ENCODE measurements at places on chromosomes 13 and 19.

- DNase-seq = no peak
Measured at GRCh38 chr13:105329359-105329758, 1206.1 kb downstream of the EFNB2 start.

GRCh38 chr19:14978161-14978776 lies 1.4 kb downstream of the SLC1A6 start:
- DNase-seq = no peak

GRCh38 chr13:25295228-25295627 lies 6.2 kb upstream of the NUP58 start:
- no peak for DNase-seq

DNA sequence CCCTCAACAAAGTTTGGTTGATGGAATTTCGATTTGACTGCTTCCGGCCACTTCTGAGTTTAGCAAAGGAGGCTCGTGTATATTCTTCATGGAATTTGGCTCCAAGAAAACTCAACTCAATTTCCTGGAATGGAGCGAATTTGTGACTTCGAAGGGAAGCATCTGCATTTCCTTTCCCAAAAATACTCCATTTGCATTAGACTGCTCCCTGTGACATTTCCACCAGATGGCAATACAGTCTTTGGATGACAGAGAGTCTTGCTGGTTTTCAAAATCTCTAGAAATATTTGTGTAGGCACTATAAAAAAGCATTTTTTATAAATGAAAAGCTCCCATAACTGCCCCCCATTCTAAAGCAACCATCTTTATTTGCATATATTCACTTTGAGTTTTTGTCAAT lies 4.1 kb downstream of the C1QTNF9 start:
- DNase-seq = no peak

- DNase-seq = no peak
Measured at GRCh38 chr13:109694972-109695371, 91.4 kb downstream of the IRS2 start.

- DNase-seq = peak; percentile 12
Measured at GRCh38 chr19:35549174-35549788, 3.9 kb downstream of the TMEM147 start.

DNA sequence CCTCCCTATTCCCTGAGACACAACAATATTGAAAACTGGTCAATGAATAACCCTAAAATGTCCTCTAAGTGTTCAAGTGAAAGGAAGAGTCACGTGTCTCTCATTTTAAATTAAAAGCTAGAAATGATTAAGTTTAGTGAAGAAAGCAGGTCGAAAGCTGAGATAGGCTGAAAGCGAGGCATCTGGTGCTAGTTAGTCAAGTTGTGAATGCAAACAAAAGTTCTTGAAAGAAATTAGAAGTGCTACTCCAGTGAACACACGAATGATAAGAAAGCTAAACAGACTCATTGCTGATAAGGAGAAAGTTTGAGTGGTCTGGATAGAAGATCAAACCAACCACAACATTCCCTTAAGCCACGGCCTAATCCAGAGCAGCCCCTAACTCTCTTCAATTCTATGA lies 99.4 kb upstream of the ZNF507 start:
- DNase-seq = no peak

GRCh38 chr13:25673711-25674110 lies 301.9 kb downstream of the ATP8A2 start:
- DNase-seq = no peak

DNA sequence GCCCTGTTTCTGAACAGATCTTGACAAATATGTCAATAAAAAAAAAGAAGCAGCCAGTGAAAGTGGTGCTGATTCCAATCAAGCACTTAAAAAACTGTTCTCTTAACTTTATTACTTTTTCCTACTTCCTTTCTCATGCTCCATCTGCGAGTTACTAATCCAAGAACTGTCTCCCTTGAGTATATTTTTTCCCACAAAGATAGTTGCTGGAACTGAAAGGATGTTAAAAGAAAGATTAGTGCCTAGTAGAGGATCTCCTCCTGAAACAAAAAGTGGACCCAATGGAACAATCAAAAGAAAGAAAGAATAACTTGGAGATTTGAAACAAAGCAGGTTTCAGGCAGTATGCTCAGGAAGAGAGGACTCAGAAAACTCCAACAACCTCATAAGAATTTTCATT lies 1034.8 kb downstream of the PCDH17 start:
- no peak for DNase-seq

DNA sequence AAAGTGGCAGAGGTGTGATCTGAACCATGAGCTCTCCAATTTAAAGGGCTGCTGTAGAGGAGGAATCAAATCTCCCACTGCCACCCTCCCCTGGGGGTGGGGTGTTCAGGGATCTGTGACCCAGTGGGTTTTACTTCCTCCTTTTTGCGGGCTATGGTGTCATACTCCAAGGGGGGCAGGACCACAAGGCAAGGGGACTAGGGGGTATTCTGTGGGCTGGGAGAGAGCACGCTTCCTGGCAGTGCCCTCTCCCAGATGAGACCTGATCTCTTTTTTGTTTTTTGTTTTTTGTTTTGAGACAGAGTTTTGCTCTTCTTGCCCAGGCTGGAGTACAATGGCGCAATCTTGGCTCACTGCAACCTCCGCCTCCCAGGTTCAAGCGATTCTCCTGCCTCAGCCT lies 10.3 kb downstream of the PLD3 start:
- DNase-seq = no peak

- no peak for DNase-seq
Measured at GRCh38 chr19:5935473-5936291, 21.6 kb downstream of the CAPS start.

DNA sequence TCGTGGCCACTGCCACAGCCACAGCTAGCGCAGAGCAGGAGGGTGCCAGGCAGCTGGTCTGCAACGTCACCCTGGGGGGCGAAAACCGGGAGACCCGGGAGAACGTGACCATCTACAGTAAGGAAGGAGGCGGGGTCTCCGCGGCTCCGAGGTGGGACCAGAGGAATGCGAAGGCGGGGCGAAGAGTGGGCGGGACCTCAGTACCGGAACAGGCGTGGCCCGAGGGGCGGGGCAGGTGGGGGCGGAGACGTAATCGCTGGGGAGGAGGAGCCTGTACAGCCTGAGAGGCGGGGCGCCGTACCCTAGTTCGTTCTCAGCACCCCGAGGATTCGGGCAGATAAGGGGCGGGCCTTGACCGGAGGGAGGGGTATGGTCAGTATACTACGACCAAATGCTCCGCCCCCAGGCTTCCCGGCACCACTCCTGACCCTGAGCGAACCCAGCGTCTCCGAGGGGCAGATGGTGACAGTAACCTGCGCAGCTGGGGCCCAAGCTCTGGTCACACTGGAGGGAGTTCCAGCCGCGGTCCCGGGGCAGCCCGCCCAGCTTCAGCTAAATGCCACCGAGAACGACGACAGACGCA lies 2.5 kb downstream of the ICAM5 start:
- DNase-seq = peak; percentile 59

DNA sequence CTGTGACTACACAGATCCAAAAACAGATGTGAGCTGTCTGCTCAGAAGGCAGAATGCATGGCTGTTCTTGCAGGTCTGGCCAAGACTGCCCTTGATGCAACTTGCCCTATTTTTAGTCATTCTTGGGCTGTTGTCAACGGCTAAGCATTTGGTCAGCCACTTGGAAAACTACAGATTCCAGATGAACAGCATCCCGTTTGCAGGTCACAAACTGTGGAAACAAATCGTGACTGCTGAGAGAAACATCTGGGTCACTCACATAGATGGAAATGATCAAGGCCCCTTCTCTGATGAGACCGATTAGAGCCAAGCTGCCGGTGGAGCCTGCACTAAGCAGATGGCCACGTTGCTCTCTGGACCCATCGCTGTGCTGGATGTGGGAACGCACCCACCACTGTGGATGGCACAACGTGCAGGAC lies 15.4 kb upstream of the METTL21C start:
- DNase-seq = no peak
